Naive thymus-derived CD8-positive, alpha-beta T cell (primary cell): ENCODE measurements at places on chromosomes 6 and 20. TPM values are rescaled to one million over a fixed set of nuclear protein-coding genes. Genes with fewer than 3 reads are reported as not detected.

- H3K27ac ChIP-seq = no peak overlapping the region
- H3K27me3 ChIP-seq = peaks cover 1% of the 10 kb centered on the region
- peaks cover 30% of the 10 kb centered on the region for H3K4me1 ChIP-seq
Measured at GRCh38 chr20:23915844-23916243, 36.3 kb upstream of the CST5 start.

- DNase-seq = no peak
- no peaks in the 10 kb centered on the region for H3K4me1 ChIP-seq
- H3K27me3 ChIP-seq = peaks cover 8% of the 10 kb centered on the region
- no peak overlapping the region for H3K4me3 ChIP-seq
Measured at GRCh38 chr6:46926481-46926880, 4.7 kb upstream of the ADGRF5 start.

GRCh38 chr6:24093381-24093780 is 32.6 kb upstream of the NRSN1 start:
- peaks cover 21% of the 10 kb centered on the region for H3K27me3 ChIP-seq
- no peak overlapping the region for H3K4me3 ChIP-seq
- H3K4me1 ChIP-seq = no peaks in the 10 kb centered on the region
- H3K27ac ChIP-seq = no peak overlapping the region

GRCh38 chr6:1436334-1437306 is 47.2 kb downstream of the FOXF2 start:
- no peaks in the 10 kb centered on the region for H3K36me3 ChIP-seq
- peak; percentile 62 for DNase-seq
- H3K4me1 ChIP-seq = peaks cover 6% of the 10 kb centered on the region
- no peak overlapping the region for H3K4me3 ChIP-seq
- peaks cover 55% of the 10 kb centered on the region for H3K27me3 ChIP-seq
- no peak overlapping the region for H3K27ac ChIP-seq

GRCh38 chr6:15312500-15312899 is 66.6 kb downstream of the JARID2 start:
- peak overlapping the region; percentile 58 for H3K4me3 ChIP-seq
- H3K4me1 ChIP-seq = peaks cover 80% of the 10 kb centered on the region
- H3K36me3 ChIP-seq = no peaks in the 10 kb centered on the region
- H3K27me3 ChIP-seq = no peaks in the 10 kb centered on the region

DNA sequence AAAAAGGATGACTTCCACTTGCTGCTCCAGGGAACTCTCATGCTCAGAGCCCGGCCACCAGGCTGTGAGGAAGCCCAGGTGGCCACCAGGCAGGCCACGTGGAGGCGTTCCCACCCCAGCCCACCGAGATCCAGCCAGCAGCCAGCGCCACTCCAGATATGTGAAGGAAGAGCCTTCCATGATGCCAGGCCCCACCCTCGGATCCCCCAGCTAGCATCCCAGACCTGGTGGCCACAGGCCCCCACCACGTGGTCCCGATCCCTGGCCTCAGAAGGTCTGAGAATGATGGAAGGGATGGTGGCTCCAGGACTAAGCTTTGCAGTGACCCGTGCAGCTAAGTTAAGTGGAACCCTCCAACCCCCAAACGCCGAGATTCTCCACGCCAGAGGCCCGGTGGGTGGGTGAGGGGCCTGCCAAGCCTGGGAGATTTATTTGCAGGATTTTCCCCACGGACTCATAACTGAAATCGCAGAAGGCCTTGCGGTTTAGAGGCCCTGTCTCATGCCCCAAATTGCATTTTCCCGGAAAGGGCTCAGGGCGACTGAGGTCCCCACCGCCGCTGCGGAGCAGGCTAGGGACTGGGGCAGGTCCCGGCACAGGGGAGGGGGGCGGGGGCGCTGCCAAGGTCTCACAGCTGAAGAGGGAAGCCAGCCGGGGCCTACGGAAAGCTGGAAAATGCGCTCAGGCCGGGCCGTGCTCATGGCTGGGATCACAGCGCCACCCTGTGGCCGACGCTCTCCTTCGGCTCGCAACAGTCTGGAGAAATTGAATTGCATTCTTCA is 31.1 kb upstream of the CST7 start:
- H3K27ac ChIP-seq = no peak overlapping the region
- no peak for DNase-seq

DNA sequence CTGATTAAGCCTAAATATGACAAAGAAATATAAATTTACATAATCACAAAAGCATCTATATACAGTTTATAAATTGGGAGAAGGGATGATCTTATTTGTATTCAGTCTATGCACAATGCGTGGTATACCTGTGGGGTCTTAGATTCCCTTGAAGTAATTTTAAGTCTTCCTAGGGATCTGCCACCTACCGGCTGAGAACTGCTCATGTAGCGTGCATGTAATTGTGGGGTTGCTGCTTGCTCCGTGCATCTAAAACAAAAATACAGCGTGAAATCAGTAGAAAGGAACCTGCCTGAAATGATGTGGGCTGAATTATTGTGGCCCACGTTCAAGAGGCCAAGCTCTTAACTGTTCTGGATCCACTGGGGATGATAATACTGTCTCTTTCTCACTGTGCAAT is 187.3 kb downstream of the MBOAT1 start:
- H3K27ac ChIP-seq = no peak overlapping the region
- H3K4me1 ChIP-seq = peaks cover 18% of the 10 kb centered on the region
- peak overlapping the region; percentile 78 for H3K4me3 ChIP-seq

- no peak overlapping the region for H3K27ac ChIP-seq
- no peak for DNase-seq
- H3K4me3 ChIP-seq = no peak overlapping the region
- H3K36me3 ChIP-seq = peaks cover 65% of the 10 kb centered on the region
- H3K27me3 ChIP-seq = no peaks in the 10 kb centered on the region
Measured at GRCh38 chr6:87529221-87529620, 56.4 kb downstream of the SLC35A1 start.

NRN1 gene
- total RNA-seq = not detected

TSHZ2 gene
- 10.0 TPM for total RNA-seq

HSP90AB1 gene
- total RNA-seq = 502 TPM

SYCP2L gene
- not detected for total RNA-seq

SLC22A16 gene
- total RNA-seq = not detected
